ENCODE measurements at places on chromosomes 7 and 10.

GRCh38 chr10:64690194-64690593 lies 1169.0 kb downstream of the REEP3 start:
- DNase-seq = no peak

GRCh38 chr7:147478796-147479195 lies 1111.8 kb upstream of the C7orf33 start:
- DNase-seq = no peak

GRCh38 chr7:154463794-154464193 lies 411.6 kb downstream of the DPP6 start:
- DNase-seq = no peak

DNA sequence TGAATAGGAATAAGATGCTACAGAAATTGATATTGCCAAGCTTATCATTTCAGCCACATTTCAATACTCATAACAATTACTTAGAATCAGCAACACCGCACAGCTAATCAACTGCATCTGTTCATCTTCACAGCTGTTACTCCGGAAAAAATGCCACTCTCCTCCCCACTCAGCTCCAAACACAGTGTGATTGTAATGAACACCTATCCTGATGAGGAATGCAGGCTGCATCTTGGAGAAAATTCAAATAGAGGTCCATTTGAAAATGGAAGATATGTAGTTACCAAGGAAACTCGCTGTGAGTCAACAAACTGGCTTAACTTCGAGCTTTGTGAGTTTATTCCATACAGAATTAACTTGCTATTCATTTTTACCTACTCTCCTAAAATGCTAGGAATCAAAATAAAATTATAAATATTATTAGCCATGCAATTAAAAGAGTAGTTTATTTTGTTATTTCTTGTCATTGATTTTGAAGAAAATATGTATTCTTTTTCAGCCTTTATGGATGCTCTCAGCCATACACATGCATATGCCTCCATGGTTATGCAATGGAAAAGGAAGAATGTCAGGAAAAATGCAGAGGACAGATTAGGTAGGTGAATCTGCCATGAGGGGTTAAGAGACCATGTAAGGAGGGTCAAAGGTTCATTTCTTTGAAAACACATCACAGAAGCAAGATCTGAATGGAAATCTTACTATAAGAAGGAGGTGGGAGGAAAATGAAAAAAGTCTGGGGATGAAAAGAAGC lies 267.2 kb downstream of the POM121L12 start:
- DNase-seq = no peak

GRCh38 chr10:43361547-43362190 lies 9.8 kb upstream of the FXYD4 start:
- no peak for DNase-seq

DNA sequence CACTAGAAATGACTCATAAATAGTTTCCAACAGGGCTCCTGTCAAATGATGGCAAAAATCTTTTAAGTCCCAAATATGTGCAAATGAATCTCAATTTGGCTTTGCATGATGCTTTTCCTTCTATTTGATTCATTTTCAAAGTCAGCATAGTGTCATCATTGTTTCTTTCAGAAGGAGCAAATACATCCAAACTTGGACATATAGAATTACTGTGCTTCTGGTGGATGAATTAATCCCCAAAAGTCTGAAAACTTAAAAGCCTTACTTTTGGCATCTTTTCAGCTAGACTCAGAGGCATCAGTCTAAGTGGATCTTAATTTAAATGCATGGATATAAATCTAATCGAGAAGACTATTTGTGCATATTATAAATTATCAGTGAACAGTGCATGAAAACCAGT lies 578.1 kb upstream of the FZD8 start:
- no peak for DNase-seq

DNA sequence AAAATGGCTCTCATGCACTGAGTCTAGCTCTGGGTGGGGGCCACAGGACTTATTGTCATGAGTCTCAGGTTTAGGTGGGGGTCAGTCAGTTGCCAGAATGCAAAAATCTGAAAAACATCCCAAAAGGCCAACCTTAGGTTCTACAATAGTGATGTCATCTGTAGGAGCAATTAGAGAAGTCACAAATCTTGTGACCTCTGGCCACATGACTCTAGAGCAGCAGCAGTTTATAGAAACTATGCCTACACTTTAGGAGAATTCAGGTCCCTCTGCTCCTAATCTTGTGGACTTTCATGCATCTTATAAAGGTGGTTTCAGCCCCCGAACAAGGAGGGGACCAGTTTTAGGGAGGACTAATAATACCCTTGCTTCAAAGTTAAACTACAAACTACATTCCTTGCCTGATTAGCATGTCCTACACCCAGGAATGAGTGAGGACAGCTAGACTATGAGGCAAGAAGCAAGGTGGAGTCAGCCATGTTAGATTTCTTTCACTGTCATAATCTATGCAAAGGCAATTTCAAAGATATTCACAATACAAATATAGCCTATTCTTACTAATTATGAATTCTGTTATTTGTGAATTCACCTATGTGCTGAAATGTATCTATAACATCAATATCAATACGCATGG lies 123.5 kb upstream of the ADCY1 start:
- DNase-seq = no peak

GRCh38 chr10:103465411-103466179 lies 6.9 kb upstream of the CALHM1 start:
- DNase-seq = no peak

GRCh38 chr7:15407910-15408309 lies 153.9 kb downstream of the AGMO start:
- DNase-seq = no peak

- peak; percentile 22 for DNase-seq
Measured at GRCh38 chr7:67619175-67619574, 622.5 kb downstream of the TYW1 start.

DNA sequence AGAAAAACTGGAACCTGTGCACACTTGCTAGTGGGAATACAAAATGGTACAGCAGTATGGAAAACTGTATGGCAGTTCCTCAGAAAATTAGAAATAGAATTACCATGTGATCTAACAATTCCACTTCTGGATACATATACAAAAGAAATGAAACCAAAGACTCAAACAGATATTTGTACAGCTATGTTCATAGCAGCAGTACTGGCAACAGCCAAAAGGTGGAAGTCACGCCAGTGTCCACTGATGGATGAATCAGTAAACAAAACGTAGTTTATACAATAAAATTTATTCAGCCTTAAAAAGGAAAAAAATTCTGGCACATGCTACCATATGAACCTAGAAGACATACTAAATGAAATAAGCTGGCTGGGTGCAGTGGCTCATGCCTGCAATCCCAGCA lies 23.0 kb downstream of the IDE start:
- DNase-seq = no peak

- DNase-seq = no peak
Measured at GRCh38 chr10:4409319-4409718, 416.7 kb upstream of the AKR1E2 start.

DNA sequence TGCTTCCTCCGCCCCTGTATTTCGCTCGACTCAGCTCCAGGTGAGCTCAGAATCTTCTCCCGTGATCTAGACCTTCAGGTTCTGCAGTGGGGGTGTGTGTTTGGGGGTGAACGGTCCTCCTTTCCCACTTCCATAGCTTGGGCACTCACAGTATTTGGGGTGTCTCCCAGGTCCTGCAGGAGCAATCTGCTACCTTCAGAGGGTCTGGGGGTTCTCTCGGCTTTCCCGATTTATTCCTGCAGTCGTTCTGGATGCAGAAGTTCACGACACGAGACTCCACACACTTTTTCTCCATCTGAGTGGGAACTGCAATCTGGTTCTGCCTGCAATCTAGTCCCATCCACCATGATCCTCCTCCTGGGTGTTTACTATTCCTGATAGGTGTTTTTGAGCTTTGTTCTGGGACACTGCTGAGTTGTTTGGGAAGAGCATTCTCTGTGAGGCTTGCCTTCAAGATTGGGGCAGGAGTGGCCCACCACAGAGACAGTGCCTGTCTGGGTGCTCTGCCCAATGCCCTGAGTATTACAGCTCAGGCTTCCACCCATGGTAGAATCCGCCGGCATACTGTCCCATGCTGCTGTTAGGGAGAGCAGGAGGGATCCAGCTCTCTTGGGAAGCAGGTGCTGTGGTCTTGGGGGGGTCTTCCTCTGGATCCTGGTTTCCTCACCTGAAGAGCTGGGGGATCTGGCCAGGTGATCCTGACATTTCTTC lies 29.8 kb downstream of the JAKMIP3 start:
- no peak for DNase-seq

DNA sequence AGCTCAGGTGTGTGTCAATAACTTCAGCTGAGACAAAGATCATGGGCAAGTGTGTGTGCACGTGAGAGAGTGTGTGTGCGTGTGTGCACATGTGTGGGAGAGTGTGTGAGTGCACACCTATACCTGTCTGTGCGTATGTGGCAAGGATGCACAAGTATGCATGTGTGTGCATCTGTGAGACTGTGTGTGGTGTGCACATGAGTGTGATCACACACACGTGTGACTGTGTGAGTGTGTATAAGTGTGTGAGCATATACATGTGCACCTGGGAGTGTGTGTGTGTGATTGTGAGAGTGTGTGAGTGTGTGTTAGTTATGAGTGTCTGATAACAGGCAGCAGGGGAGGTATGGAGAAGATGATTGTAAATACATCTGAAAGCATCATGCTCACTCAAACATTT lies 657.3 kb upstream of the PFKP start:
- DNase-seq = no peak

- DNase-seq = no peak
Measured at GRCh38 chr10:119441921-119442757, 100.4 kb downstream of the RGS10 start.

- no peak for DNase-seq
Measured at GRCh38 chr7:33503736-33504135, 374.4 kb downstream of the BBS9 start.

DNA sequence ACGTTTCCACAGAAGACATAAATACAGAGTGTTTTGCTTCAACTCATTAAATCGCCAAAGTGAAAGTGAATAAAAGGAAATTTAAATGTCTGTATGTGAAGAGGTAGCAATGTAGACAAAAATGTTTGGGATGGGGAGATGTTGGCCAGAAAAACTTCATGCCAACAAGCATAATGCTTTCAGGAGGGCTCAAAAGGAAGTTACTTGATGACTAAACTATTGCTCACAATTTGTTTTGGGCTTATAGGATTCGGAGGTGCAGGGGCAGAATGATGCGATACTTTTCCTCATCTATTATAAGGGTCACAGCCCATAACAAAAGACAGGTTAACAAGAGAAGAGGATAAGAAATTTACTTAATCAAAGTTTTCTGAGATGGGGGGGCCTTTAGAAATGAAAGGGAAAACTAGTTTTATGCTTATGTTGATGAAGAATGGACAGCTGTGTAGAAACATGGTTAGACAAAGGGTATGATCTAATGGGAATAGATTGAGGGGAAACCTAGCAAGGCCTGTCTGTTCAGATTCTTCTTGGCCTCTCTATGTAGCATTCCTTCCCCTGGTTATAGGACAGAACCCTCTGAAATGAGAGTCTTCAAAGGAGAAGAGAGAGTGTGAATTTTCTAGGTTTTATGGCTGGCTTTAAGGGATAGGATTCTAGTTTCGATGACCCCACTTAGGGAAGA lies 898.6 kb downstream of the LRMDA start:
- DNase-seq = no peak

- no peak for DNase-seq
Measured at GRCh38 chr10:77361426-77361825, 276.2 kb downstream of the KCNMA1 start.

DNA sequence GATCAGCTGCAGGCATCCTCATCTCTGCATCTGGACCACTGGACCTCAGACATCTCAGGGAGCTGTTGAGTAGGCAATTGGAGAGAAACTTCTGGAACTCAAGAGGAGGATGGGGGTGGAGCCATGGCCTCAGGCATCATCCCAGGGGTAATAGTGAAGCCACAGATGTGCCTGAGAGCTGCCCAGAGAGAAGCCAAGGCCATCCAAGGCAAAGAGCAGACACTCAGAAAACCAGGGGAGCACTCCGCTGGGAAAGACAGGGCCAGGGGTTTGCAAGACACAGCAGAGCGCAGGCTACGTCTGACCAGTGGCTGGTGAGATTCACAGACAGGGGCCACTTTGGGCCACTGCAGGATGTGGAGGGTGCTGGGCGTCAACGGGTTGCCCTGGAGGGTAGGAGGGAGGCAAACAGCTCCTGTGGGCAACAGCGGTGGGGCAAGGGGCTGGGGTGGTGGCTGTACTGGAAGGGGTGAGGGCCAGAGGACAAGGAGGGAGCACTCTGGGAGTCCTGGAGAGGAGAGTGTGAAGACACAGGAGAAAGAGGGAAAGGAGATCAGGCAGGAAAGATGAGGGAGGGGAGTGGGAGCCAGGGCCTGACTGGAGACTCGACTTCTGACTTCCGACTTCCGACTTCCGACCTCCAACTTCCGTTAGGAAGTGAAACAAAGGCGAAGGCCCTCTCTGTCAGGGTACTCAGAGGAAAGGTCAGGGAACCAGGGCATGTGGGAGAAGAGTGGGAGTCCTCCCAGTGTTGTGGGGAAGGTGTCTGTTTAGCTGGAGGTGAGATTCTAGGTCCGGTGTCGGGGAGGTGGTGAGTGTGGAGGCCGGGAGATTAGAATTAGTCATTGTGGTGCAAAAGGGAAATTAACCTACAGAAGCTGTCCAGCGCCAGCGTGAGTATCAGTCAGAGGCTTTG lies 69.7 kb upstream of the ANTXRL start:
- no peak for DNase-seq

- no peak for DNase-seq
Measured at GRCh38 chr10:98405422-98405821, 9.6 kb downstream of the PYROXD2 start.

DNA sequence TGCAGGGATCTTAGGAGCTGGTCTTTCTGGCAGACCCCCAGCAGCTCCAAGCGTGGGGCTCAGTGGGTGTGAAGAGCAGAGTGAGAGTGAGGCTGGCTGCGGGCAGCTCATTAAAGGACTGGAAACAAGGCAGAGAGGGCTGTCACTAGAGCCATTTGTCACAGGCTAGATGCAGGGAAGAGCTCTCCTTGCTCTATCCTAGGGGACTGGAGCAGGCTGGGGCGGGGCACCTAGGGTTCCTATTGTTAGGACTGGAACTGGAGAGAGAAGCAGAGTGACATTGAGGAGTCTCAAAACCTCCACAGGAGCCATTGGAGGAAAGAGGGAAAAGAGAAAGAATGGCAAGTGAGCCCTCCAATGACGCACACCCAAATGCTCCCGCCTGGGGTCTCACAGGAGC lies 772 bp upstream of the DDC start:
- DNase-seq = no peak

- no peak for DNase-seq
Measured at GRCh38 chr10:119687192-119688032, 36.2 kb downstream of the BAG3 start.

GRCh38 chr7:112307506-112307905 lies 101.0 kb downstream of the ZNF277 start:
- no peak for DNase-seq

DNA sequence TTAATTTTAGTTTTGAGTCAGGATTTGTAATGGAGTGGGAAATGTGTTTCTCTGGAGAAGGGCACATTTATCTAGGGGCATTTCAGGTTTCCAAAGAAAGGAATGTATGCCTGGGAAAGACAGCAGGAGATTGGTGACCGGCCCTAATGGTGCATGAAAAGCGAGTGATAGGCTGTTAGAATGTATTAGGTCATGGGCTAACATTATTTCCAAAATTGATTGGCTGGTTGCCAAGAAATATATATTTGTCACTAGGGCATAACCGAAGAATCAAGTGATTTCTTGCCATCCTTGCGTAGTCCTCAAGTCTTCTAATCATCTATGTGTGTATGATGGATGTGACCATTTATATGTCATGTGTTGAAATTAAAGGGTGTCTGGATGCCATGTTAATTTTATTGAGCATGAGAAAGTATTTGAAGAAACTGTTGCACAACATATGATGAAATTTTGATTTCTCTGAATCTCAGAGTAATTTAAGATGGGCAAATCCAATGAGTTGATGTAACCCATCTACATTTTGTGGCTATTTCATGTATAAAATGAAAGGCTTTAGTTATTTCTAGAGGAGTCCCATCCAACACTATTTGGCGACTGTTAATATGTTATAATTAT lies 248.4 kb downstream of the BMPER start:
- DNase-seq = no peak

All from left cardiac atrium (tissue), 4 donors.